ENCODE measurements at places on chromosomes 16 and 17. TPM values are rescaled to one million over a fixed set of nuclear protein-coding genes. Genes with fewer than 3 reads are reported as not detected.

The ABCA8 gene
- total RNA-seq, result 0.15 TPM

The COPZ2 gene
- 4.3 TPM for total RNA-seq

The FMNL1 gene
- 99.2 TPM for total RNA-seq

The ANKRD40CL gene
- total RNA-seq, result not detected
